ENCODE measurements at places on chromosomes 12 and 14. TPM values are rescaled to one million over a fixed set of nuclear protein-coding genes. Genes with fewer than 3 reads are reported as not detected.

The KRT74 gene
- not detected for total RNA-seq

The CARMIL3 gene
- not detected for total RNA-seq

The C14orf180 gene
- total RNA-seq = not detected

The KCNK13 gene
- total RNA-seq = not detected

The NINJ2 gene
- total RNA-seq = 0.32 TPM

The SERPINA10 gene
- not detected for total RNA-seq

The PLA2G1B gene
- not detected for total RNA-seq

The LRRC10 gene
- not detected for total RNA-seq

The CHGA gene
- not detected for total RNA-seq

The BAG5 gene
- total RNA-seq = 28.3 TPM

The AP4S1 gene
- 5.6 TPM for total RNA-seq

The PCK2 gene
- 33.2 TPM for total RNA-seq

The HAL gene
- total RNA-seq = not detected

The ITGA7 gene
- total RNA-seq = 1.3 TPM

The KRT6B gene
- total RNA-seq = not detected

The KRT7 gene
- total RNA-seq = 36.7 TPM

The ERBB3 gene
- 1.7 TPM for total RNA-seq

The TSPAN8 gene
- total RNA-seq = 0.43 TPM

The OR11H7 gene
- total RNA-seq = not detected

The CLEC14A gene
- total RNA-seq = 2.3 TPM

The TM7SF3 gene
- 62.5 TPM for total RNA-seq

The ARPC3 gene
- 354 TPM for total RNA-seq

The STON2 gene
- total RNA-seq = not detected

The STAB2 gene
- total RNA-seq = not detected

The GLT1D1 gene
- not detected for total RNA-seq

The PTPN6 gene
- not detected for total RNA-seq

The TSPAN9 gene
- total RNA-seq = 76.0 TPM

The DDX11 gene
- total RNA-seq = 18.1 TPM

The SLC2A13 gene
- 18.7 TPM for total RNA-seq

The OASL gene
- under 0.01 TPM for total RNA-seq

The DEGS2 gene
- total RNA-seq = not detected

The MYO1H gene
- total RNA-seq = not detected

The PTPRO gene
- total RNA-seq = under 0.01 TPM

The GLI1 gene
- 1.9 TPM for total RNA-seq

The RASAL1 gene
- total RNA-seq = not detected

The LHX5 gene
- not detected for total RNA-seq

The FOXG1 gene
- not detected for total RNA-seq

The PRH2 gene
- total RNA-seq = 0.32 TPM

The TMEM233 gene
- not detected for total RNA-seq

The CLEC9A gene
- not detected for total RNA-seq

The CCDC175 gene
- not detected for total RNA-seq

The CLEC6A gene
- not detected for total RNA-seq

The UNC119B gene
- total RNA-seq = 18.7 TPM

The E2F7 gene
- total RNA-seq = 10.4 TPM

The TAS2R7 gene
- total RNA-seq = not detected

The A2M gene
- 20.9 TPM for total RNA-seq

The KIF5A gene
- total RNA-seq = 1.3 TPM

Data from fibroblast of villous mesenchyme (primary cell).